ENCODE measurements at places on chromosomes 2 and 18. TPM values are rescaled to one million over a fixed set of nuclear protein-coding genes. Genes with fewer than 3 reads are reported as not detected.

GRCh38 chr2:145851730-145852129 is 1331.8 kb upstream of the ZEB2 start:
- no peak overlapping the region for H3K4me3 ChIP-seq
- H3K27ac ChIP-seq, result no peak overlapping the region
- no peaks in the 10 kb centered on the region for H3K36me3 ChIP-seq
- no peaks in the 10 kb centered on the region for H3K27me3 ChIP-seq
- no peaks in the 10 kb centered on the region for H3K4me1 ChIP-seq

GRCh38 chr2:181467966-181468707 is 11.0 kb downstream of the ITGA4 start:
- H3K4me1 ChIP-seq, result no peaks in the 10 kb centered on the region
- no peaks in the 10 kb centered on the region for H3K36me3 ChIP-seq
- DNase-seq, result no peak
- no peak overlapping the region for H3K4me3 ChIP-seq
- no peak overlapping the region for H3K27ac ChIP-seq
- no peaks in the 10 kb centered on the region for H3K27me3 ChIP-seq

DNA sequence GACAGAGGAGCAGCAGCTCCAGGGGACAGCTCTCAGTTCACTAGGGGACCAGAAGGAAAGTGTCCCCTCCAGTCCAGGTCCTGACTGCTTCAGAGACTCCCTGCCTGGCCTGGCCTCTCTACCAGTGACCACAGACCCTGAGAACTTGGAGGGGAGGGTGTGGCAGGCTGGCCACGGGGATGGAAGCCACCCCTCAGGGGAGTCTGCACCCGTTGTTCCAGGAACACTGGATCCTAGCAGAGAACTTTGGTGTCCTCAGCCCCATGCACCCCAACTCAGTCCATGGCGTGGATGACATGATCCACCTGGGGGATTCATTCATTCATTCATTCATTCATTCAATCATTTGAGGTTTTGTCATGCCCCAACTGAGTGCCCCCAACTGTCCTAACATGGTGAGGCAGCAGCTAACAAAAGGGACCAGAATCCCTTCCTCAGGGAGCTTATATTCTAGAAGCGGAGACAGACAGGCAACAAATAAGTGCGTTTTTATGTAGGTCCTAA is 31.9 kb downstream of the MYO7B start:
- no peaks in the 10 kb centered on the region for H3K36me3 ChIP-seq
- H3K27ac ChIP-seq, result no peak overlapping the region
- peaks cover 34% of the 10 kb centered on the region for H3K4me1 ChIP-seq
- H3K4me3 ChIP-seq, result no peak overlapping the region
- DNase-seq, result no peak
- no peaks in the 10 kb centered on the region for H3K27me3 ChIP-seq

Gene RBKS
- total RNA-seq, result 3.7 TPM
